ENCODE measurements at places on chromosomes 5 and 9.

DNA sequence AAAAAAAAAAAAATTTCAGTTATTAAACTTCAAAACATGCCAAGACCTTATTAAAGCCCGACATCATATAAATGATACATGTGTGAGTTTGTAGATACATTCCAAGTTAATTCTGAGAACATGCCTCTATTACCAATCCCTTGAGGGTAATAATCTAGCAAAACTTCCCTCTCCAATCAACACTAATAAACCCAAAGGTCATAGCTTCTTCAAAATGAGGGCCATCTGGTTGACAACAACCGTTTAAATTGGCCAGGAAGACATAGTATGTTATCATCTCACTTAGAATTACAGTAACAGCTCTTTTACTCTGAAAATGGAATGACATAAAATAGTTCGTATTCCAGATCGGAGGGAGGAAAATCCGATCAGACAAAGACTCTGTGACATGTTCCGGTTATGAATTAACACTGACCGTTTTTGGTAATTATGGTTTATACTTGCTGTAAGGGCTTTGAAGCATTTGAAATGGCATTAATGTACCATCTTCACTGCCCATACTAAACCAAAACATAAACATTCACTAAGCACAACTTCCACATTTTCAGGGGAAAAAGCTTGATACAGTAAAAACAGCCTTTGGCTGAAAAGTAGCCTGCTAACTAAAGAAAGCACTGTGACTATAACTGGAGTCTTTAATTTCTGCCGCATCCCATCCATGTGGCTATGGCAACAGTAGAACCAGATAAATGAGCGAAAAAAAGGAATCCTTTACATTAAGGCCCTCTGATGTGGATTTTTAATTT lies 50.3 kb downstream of the ANKH start:
- no peak for DNase-seq

DNA sequence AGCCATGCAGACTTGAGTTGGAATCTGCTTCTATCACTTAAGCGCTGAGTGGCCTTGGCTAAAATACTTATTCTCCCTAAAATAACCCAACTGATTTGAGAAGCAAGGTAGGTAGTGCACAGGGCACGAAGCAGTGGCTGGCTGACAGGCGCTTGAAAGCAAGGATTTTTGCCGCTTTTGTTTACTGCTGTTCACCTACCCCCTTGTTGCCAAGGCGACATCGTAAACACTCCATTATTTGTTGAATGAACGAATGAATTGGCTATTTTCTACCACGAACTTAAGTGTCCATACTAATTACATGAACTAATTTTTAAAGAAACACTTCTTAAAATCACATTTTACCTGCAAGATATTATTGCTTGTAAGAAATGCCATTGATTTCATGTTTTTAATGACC lies 98.0 kb downstream of the ANKH start:
- DNase-seq = no peak

- DNase-seq = no peak
These were observed 1329.0 kb upstream of the NUDT12 start for GRCh38 chr5:104891596-104891995.

DNA sequence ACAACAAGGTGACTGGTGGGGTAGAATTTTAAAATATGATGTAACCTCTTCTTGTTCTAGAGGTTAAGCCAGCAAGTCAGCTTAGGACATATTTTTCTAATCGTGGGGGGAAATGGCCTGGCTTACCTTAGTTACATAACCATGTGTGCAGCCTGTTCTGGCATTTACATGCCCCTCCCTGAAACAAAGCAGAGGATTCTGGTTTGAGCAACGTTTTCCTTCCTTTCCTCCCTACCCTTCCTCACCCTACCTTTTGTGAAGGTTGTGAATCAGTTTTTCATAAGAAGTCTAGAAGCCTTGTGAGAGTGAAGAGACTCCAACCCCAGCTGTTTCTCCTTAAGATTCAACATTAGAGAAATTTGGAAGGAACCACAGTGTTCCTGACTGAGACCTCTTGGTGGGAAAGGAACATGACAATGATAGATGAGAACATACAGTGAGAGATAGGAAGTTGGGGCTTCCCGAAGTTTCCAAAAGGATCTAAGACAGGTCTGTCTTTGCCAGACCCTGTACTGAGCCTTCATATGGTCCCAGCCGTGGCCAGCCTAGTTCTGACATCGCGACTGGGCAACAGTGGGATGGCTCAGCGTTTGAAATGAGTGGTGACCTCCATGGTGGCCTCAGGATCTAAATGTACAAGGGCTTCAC lies 365.2 kb downstream of the SPATA31D1 start:
- no peak for DNase-seq

- DNase-seq = no peak
These were observed 94.6 kb downstream of the PRRT1B start for GRCh38 chr9:131639769-131640437.

- no peak for DNase-seq
These were observed 555.3 kb upstream of the ZNF462 start for GRCh38 chr9:106307670-106308069.

DNA sequence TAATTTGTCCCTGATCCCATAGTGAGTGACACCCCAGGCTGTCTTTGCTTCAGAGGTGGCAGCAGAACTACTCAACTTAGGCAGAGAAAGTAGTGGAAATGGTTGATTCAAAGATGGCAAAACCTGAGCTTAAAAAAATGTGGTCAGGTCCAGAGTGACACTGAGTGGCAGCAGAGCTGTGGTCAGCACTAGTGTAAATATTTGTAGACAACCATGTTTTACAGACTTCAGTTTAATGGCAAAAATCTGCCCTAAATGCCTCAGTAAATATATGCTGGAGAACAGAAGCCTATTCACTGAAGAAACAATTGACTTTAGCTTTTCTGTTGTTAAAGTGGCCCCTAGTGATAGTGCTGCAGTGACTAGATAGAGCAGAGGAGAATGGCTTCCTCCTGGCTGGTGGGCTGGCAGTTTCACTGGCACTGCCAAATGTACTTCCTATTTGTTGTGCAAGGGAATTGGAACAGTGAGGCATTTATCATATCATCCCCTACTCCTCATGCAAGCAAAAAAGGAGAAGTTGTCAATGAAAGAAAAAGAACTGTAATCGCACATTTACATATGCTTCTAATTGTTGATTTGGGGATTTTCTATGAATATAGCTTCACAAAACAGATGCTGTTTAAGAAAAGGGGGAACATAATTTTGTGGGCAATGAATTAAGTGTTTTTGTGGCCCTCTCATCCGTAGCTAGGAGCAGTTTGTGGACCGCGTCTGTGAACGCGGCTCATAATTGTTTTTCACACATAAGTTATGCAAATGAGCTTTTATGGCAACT lies 12.0 kb downstream of the PBX3 start:
- DNase-seq = no peak

GRCh38 chr5:116032991-116033390 lies 719 bp downstream of the ARL14EPL start:
- no peak for DNase-seq

DNA sequence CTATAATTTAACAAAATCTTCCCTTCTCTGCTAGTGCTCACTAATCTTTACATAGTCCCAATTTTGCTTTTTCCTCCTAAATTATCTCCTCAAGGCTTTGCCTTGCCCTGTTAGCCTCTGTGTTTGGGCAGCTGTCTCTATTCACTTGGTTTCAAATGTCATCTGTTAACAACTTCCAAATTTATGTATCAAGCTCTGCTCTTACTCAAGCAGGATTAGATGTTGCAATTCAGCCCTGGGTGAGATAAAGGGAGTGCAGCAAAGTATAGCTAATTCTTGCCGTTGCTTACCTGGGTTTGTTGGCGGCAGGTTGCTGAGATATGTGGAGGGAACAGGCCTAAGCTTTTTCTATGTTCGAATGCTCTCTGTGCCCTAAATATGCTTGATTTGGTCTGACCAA lies 483.8 kb downstream of the DMAC1 start:
- DNase-seq = no peak

DNA sequence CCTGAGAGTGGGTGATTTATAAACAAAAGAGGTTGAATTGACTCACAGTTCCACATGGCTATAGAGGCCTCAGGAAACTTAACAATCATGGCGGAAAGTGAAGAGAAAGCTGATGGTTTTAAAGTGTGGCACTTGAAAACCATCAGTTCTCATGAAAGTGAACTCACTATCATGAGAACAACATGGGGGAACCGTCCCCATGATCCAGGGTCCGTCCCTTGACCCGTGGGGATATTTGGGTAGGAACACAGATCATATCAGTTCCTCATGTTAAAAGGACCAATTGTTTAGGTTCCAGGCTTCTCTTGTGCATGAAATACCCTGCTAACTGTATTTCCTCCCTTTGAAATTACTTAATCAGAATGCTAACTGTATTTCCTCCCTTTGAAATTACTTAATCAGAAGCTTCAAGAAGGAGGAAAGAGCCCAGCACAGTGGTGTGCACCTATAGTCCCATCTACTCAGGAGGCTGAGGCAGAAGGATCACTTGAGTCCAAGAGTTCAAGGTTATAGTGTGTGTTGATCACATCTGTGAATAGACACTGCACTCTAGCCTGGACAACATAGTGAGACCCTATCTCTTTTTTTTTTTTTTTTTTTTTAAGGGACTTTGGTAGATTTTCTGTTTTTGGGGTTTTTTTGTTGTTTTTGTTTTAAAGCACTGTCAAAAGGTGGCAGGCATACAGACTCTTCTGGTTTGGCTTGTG lies 24.8 kb downstream of the TTC1 start:
- no peak for DNase-seq

DNA sequence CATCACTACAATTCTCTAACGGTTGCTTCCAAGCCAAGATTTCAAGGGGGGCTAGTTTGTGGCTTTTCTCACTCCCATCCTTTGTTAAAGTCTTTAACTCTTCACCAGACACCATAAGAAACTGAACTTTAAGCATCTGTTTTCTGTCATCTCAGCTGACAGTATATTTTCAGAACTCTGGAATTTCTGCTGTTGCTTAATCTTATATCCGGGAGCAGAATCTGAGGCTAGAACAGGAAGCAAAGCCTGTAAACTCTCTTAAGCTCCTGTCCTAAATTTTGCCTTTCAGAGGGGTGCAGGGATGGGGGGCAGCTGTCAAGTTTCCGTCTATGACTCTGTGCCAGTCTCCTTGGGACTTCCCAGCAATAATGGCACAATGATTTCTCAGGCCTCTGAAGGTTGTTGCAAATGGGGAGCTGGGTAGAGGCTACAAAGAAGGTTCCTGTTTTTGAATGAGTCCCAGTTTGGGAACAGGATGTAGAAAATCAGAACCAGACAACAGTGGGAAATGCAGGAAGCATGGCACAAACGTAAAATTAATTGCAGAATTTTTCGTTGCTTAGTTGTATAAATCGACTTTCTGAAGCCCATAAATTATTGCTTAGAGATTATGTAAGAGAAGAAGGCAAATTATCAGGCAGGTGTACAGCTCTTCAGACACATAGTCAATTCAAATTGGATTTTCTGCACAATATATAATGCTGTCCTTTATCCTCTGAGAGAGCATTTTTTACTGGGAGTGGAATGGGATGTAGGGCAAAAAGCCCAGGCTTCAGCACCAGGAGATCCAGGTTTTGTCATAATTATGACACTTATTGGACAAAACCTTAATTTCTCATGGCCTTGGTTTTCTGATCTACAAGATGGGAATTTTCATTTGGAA lies 430.9 kb downstream of the DMAC1 start:
- no peak for DNase-seq

DNA sequence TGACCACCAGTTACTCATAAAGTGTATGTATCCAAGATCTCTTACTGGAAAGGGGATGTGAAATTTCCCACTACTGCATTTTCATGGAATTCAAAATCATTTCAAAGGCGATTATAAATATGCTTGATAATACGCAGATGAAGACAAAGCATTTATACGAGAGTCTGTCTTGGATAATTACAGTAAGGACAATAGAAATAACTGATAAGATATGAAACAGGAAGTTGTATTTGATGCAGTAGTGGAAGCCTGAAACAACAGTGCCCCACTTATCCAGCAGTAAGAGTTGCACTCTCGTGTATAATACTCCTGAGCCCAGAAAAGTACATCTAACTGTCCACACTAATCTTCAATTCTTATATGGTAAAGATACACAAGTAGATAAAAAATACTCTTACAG lies 188.7 kb upstream of the POU5F2 start:
- DNase-seq = no peak

- DNase-seq = no peak
These were observed 208.0 kb downstream of the SGCD start for GRCh38 chr5:156534906-156535485.

DNA sequence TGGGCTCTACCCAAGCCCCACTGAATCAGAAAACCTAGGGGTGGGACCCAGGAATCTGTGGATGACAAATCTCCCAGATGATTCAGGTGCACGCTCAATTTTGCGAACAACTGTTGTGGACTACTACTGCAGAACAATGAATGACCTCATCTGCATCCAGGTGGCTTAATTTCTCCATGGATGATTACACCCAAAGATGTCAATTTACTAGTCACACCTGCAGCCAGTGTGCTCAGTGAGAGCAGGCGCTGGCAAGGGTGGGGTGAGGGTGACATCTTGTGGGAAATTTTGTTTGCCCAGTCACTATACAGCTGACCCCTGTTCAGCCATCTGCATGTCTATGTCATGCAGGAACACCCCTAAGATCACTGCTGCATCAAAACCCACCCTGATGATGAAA lies 118.2 kb downstream of the ENTREP1 start:
- no peak for DNase-seq

Measured in tibial nerve (tissue), 4 donors.